ENCODE measurements at places on chromosomes 5 and 9.

- DNase-seq, result no peak
Measured at GRCh38 chr9:8552732-8553131, 753.2 kb upstream of the DMAC1 start.

GRCh38 chr5:17340379-17340778 lies 122.9 kb downstream of the BASP1 start:
- no peak for DNase-seq

- DNase-seq, result no peak
Measured at GRCh38 chr9:114883709-114884108, 46.7 kb downstream of the TNFSF8 start.

- no peak for DNase-seq
Measured at GRCh38 chr9:124615100-124615742, 108.0 kb upstream of the NR5A1 start.

DNA sequence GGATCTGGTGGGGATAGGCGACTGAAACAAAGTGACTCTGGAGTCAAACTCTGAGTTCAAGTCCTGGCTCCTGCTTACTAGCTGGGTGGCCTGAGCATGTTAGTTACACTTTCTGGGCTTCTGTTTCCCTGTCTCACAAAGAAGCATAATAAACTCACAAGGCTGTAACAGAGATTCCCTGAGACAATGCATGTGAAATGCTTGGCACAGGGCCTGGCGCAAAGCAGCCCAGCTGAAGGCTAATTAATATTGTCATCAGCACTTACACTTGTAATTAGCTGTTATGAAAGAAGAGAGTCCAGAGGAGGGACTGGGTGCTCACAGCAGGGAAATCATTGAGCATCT lies 64.1 kb upstream of the SPOCK1 start:
- no peak for DNase-seq

DNA sequence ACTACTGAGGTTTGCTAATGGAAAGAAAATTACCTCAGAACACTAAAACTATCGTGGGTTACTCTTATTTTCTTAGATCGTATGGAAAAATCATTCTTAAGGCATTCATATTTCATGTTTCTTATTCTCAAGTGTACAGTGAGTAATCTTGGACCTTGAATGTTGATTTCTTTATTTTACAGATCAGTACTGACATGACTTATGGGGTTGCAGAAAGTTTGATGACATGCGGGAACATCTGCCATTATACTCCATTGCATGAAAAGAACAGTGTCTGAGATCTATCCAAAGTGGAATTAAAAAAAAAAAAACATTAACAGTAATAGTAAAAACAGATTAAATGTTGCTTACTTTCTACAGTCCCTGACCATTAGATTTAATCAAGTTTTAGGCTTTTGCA lies 1290.2 kb upstream of the WWC1 start:
- no peak for DNase-seq

DNA sequence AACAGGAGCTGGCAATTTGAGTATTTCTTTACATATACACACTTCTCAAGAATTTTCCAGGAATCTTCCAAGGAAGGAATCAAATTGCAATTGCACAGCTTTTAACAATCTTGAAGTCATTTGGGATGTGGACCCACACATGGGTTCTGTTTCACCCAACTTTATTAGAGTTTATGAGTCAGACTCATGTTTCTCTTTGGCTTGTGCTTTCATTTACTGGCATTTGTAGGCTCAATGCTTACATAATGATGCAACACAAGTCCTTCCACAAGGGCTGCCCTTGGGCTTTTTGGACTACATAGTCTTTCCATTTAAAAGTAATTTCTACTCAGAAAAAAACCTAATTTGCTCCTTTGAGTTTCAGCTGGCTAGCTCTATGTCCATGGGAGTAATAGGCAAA lies 4.6 kb upstream of the CDC37L1 start:
- DNase-seq, result no peak

- no peak for DNase-seq
Measured at GRCh38 chr9:94948567-94949235, 222.2 kb downstream of the AOPEP start.

DNA sequence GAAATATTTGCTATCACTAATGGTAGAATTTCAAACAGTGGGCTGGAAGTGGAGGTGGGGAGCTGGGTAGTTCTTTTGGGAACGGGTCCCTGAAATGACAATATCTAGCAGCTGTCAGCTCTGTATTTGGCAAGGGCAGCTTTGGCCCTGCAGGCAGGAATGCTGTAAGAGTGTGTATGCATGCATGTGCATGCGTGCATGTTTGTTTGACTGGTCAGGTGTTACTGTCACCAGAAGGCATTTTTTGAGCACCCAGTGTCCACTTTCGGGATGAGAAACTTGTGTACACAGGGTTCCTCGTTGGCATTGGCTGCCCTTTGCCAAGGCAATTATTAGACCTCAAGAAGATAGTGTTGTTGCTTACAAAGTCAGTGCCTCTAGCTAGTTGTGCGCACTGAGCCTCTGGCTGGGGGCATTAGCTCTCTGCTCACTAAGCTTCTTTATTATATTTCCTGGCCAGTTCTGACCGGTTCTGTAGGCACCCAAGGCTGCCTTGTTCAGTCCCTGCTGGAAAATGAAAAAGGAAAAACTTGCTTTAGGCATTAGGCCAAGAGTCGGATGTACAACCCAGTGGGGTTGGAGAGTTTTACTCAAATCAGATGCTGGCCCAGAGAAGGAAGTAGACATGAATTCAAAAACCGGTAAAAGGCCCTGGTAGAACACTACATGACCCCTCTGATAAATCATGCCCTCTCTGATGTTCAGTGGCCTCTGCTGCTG lies 2.0 kb downstream of the CYFIP2 start:
- no peak for DNase-seq

DNA sequence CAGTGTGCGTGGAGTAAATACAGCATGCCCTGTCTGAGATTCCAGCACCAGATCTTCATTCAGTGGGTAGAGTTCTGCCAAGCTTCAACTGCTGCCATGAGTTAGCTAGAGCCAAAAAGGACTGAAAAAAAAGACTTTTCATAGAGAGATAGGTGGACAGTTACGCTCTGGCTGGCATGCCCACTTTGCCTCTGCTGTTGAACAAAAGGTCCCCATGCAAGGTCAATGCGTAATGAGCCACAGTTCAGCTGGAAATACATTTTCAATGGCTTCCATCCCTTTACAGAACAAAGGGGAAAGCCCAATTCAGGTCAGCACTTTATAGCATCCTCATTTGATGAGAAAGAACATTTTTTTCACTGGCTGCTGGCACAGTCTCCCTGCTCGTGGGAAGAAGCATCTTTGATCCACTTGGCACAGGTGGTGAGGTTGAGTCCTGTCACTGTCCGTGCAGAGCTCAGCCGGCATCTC lies 86.9 kb upstream of the ERCC6L2 start:
- no peak for DNase-seq

All from stimulated activated CD4-positive, alpha-beta T cell treated with anti-CD3 and anti-CD28 coated beads, Interleukin-12 subunit alpha, Interleukin-12 subunit beta, amount 100 ng/mL, for 4 hours (primary cell).